NCI-H774 (cell line): ENCODE measurements at places on chromosomes 11 and 22.

- DNase-seq: no peak
Measured at GRCh38 chr11:72140661-72141060, 5.1 kb downstream of the FOLR3 start.

- no peak for DNase-seq
Measured at GRCh38 chr22:39723899-39724351, 153.4 kb downstream of the CACNA1I start.

- no peak for DNase-seq
Measured at GRCh38 chr11:65526744-65527143, 1.9 kb downstream of the SCYL1 start.

DNA sequence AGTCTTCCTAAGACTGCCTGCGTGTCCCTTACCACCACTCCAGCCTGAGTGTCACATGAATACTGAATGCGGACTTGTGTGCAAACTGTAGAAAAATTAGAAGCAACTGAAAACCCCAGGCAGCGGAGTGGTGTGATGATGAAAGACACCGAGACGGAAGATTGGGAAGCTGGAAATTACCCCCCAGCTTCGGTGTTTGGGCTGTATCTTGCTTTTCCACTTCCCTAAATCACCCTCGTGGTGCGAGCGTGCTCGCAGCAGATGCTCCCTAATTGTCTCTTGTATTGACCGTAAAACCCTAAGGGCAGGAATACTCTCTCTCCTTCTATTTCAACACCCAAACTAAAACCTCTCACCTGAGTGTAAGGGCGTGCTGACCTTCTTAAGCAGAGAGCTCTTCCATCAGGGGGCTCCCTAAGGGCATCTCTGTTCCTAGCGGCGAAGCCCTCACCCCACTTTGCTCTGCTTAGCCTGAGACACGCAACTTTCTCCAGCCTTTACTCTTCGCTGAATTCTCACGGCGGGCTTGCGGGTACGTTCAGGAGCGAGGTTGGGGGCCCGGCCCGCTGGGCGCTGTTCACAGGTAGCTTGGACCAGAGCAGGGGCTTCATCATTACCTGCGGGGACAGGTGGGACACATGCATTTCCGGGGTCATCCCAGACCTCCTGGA, 62.4 kb downstream of the CRYBB2 start:
- no peak for DNase-seq

DNA sequence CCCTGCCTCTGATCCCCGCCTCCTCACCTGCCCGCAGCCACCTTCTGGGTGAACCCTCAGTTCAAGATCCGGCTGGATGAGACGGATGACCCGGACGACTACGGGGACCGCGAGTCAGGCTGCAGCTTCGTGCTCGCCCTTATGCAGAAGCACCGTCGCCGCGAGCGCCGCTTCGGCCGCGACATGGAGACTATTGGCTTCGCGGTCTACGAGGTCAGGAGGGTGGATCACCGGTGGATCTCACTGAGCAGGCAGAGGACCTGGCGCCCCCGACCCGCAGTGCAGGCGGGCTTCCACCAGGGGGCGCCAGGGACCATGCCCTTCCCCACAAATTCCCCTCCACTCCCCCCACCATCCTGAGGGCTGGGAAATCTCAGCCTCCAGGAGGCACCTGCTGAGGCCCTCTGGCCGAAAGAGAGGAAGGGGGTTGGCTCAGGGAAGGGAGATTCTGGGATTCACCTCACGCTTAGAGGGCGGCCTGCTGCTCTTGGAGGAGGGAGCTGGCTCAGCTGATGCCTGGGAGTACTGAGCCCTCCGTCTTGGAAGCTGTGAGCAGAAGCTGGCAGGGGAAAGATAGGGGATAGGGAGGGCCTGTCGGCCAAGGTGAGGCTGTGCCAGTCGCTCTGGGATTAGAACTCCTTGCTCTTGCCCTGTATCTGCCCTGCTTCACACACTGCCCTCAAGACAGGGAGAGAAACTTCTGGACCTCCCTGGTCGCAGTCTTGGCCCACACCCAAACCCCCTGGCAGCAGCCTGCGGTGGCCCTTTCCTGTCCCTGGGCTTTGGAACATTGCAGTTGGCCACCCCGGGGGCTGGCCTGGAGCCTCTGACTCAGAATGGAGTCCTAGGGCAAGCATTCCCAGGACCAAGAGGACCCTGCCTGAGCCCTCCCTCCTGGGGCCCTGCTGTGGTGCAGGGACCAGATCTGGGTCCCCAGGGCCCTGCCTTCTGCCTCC, 23.2 kb downstream of the CAPN1 start:
- no peak for DNase-seq

GRCh38 chr11:1682225-1682905, 14.6 kb upstream of the KRTAP5-6 start:
- no peak for DNase-seq

GRCh38 chr22:22547692-22548300, 11.3 kb downstream of the PRAME start:
- no peak for DNase-seq

DNA sequence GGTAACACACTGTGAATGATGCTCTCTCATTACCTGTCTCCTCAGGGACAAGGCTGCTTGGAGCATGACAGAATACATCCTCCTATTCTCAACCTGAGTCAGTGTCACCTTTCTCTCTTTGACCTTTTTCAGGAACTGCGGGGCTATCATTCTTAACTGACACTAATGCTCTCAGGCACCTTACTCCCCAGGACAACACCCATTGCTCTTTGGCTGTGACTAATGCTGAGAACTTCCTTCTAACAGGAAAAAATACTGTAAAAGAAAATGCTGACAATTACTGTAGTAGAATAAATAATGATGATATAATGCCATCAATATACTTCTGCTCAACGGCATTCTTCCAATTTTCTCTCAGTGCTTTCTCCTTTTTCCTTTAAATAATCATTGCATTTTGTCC, 2082.7 kb upstream of the RAG2 start:
- no peak for DNase-seq

DNA sequence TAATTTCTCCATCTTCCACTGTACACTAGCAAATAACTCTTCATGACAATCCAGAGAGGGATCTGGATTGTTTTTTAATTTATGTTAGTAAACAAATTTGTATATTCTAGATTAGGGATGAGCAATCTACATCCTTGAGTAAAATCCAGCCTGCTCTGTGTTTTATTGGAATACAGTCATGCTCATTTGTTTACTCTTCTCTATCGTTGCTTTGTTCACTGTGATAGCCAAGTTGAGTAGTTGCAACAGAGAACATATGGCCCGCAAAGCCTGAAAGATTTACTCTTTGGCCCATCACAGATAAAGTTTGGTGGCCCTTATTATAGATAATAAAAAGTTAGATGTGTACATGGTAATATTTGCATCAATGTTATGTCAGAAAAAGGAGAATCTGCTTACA, 6.2 kb upstream of the BLID start:
- no peak for DNase-seq

DNA sequence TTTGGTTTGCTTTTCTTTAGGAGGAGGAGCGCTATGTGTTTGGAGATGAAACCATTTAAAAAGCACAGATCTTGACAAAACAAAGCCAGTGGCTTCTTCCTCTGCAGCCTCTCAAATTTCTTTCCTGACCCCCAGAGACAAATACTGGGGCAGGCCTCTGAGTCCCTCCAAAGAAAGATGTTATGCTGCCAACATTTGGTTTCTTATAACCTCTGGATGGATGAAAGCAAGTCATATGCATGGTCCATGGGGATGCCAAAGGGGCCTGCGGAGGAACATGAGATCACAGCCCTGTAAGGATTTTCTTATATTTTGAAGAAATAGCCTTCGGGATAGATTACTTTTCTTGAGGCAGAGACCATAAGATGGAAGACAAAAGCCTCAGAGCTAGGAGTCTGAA, 179.1 kb downstream of the TENM4 start:
- no peak for DNase-seq

- no peak for DNase-seq
Measured at GRCh38 chr22:30909306-30909705, 59.3 kb downstream of the MORC2 start.

GRCh38 chr11:87368858-87369480, 331.2 kb downstream of the TMEM135 start:
- no peak for DNase-seq

DNA sequence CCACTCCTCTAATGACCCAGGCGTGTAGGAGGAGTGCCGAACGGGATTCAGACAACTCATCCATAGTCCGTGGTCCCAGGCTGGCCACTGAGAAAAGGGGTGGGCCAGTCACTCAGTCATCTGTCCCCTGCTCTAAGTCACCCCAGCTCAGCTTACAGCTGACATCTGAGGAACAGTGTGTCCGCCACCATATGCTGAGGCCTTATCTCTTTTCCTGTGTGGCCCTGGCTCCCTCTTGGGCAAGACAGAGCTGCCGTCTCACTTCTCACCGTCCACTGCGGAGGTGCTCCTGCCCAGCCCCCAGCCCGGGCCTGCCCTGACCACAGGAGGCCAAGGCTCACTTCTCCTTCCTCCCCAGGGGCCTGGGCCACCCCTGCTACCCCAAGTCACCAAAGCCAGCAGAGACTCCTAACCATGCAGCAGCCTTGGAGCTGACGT, 6.8 kb downstream of the CCDC86 start:
- no peak for DNase-seq

- DNase-seq: no peak
Measured at GRCh38 chr11:84721561-84721961, 905.6 kb downstream of the DLG2 start.

DNA sequence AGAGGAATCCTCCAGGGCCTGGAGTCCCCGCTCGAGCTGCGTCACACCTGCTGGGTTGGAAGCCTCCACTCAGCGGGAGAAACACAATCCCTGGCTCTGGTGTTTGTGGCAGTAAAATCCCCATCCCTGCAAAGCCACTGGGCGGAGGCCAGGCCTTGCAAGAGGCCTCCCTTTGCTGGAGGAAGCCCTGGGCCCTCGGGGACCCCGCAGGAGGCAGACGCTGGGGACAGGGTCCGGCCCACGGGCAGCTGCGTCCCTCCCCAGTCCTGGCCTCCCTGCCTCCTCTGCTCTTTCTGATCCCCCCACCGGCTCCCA, 194.7 kb downstream of the BRD1 start:
- no peak for DNase-seq

GRCh38 chr11:115170133-115170815, 333.9 kb downstream of the CADM1 start:
- peak; percentile 1 for DNase-seq

- DNase-seq: no peak
Measured at GRCh38 chr11:93608364-93608763, 53.1 kb upstream of the CEP295 start.

DNA sequence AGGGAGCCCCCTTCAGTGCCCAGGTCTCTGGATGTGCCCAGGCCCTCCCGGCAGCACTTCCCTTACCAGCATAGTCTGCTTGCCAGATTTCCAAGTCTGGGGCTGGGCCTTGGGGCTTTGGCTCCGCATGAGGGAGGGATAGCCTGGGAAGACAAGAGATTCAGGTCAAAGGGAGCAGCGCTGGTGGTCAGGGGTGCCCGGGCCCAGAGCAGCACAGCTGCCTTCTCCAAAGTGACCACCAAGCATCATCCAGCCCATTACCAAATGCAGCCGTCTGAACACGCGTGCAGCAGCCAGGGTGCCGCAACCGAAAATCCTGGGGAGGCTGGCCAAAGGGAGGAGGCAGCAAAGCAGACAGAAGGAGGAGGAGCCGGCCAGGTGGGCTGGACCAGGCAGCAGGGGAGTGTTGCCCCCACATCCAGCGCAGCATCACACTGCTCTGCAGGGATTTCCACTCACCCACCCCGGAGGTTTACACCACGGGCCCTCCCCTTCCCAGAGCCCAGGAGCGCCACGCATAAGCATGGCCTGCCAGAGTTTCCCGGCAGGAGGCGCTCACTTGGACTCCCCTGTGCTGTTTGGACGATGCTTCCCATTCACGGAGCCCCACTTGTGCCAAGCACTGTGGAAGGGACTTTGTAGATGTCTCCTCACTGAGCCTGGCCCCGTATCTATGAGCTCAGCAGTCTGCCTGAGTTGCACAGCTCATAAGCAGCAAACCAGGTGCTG, 22.5 kb downstream of the TRIM29 start:
- DNase-seq: no peak

GRCh38 chr11:1628506-1629325, 859 bp upstream of the KRTAP5-5 start:
- peak; percentile 44 for DNase-seq

DNA sequence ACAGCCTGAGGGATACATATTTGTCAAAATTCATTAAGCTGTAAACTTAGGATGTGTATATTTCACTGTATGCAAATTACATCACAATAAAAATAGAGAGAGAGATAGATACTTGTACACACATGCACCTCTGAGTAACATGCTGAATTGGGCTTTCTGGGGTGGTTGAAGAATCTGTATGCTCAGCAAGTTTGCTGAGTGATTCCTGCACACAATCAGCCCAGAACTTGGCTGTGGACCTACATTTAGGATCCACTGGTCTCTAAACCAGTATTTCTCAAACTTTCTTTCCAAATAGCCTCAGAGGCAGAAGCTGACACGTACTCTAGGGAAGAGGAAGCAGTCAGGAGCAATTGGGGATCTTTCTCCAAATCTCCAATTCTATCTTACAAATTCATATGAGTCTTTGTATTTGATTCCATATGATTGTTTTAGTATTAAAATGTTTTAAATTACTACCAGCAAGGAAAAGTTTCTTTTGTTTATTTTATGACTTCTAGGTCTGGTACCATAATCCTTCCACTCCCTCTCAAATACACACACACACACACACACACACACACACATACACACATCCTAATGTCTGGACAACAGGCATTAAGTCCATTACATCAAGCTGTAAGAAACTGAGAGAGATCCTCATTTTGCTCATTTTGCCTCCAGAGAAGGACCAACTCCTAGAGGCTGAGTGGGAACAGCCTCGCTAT, 20.0 kb downstream of the SYT13 start:
- no peak for DNase-seq

DNA sequence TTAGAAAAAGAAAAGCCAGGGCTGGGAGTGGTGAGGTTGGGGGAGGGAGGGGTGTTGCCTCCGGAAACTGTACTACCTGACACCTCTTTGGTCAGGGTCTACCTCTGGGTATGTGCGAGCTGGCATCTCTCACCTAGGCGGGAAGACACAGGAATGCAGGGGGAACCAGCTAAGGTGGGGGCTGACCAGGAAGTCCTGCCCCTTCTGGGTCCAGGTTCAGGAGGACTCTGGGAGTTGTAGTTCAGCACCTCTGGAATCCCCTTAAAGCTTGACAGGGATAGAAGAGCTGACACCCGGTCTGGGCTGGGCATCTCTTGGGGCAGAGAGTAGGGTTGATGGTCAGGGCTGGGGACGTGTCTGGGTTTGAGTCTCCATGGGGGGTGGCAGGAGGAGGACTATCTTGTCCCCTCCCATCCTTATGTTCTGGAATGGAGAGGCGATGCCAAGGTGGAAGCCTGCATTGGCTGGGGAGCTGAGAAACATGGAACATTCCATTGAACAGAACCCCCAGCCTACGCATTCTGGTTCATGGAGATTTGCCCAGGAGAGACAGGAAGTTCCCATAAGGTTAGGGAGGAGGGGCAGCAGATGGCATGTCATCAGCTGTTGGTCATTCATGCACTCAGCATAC, 2.1 kb upstream of the KIAA1671 start:
- peak; percentile 1 for DNase-seq
